ENCODE measurements at places on chromosomes 6 and 20. TPM values are rescaled to one million over a fixed set of nuclear protein-coding genes. Genes with fewer than 3 reads are reported as not detected.

ENPP4 gene
- total RNA-seq, result 0.32 TPM

HLA-DQA2 gene
- not detected for total RNA-seq

CDKAL1 gene
- 3.3 TPM for total RNA-seq

HFE gene
- total RNA-seq, result 14.4 TPM

C6orf132 gene
- 1.1 TPM for total RNA-seq

APCDD1L gene
- total RNA-seq, result not detected

HLA-DPB1 gene
- total RNA-seq, result not detected

NRN1 gene
- 0.76 TPM for total RNA-seq

PBX2 gene
- 21.1 TPM for total RNA-seq

BMP6 gene
- total RNA-seq, result 18.5 TPM

FANCE gene
- total RNA-seq, result 2.8 TPM

OPRM1 gene
- not detected for total RNA-seq

NNAT gene
- not detected for total RNA-seq

NCOA5 gene
- 28.0 TPM for total RNA-seq

RSPH9 gene
- 0.17 TPM for total RNA-seq

METTL24 gene
- total RNA-seq, result not detected

SLC17A2 gene
- total RNA-seq, result not detected

TUBB2A gene
- 76.4 TPM for total RNA-seq

BMP5 gene
- 0.05 TPM for total RNA-seq

EPB41L1 gene
- total RNA-seq, result 67.3 TPM

SERINC3 gene
- 89.3 TPM for total RNA-seq

KCNB1 gene
- total RNA-seq, result 0.29 TPM

RSPO4 gene
- total RNA-seq, result not detected

ZNF334 gene
- not detected for total RNA-seq

SLPI gene
- 10.5 TPM for total RNA-seq

TFAP2D gene
- total RNA-seq, result not detected

RNF182 gene
- 3.8 TPM for total RNA-seq

SLC22A16 gene
- not detected for total RNA-seq

HLA-DRB1 gene
- not detected for total RNA-seq

MMP24 gene
- total RNA-seq, result 20.7 TPM

ADGRF4 gene
- 8.1 TPM for total RNA-seq

TNFRSF21 gene
- 30.0 TPM for total RNA-seq

BHLHE23 gene
- not detected for total RNA-seq

GSTA2 gene
- 0.06 TPM for total RNA-seq

Data from A549 treated with DMSO at 1 μM for 4 hours (cell line).